ENCODE measurements at places on chromosomes 1 and 21. TPM values are rescaled to one million over a fixed set of nuclear protein-coding genes. Genes with fewer than 3 reads are reported as not detected.

The LAMB3 gene
- total RNA-seq: 2.1 TPM

The CELA2A gene
- total RNA-seq: not detected

The PGLYRP4 gene
- not detected for total RNA-seq

The HMGN2 gene
- 1,026 TPM for total RNA-seq

The DMRTA2 gene
- 15.0 TPM for total RNA-seq

The MARK1 gene
- total RNA-seq: not detected

The MCOLN2 gene
- 1.4 TPM for total RNA-seq

The RNF19B gene
- total RNA-seq: 8.6 TPM

The ABCB10 gene
- total RNA-seq: 30.0 TPM

The LCE1D gene
- not detected for total RNA-seq

GRCh38 chr1:10862743-10863335 lies 66.4 kb upstream of the CASZ1 start:
- peaks cover 65% of the 10 kb centered on the region for H3K27me3 ChIP-seq
- H3K4me1 ChIP-seq: peaks cover 9% of the 10 kb centered on the region
- H3K36me3 ChIP-seq: no peaks in the 10 kb centered on the region
- no peak overlapping the region for H3K4me3 ChIP-seq
- no peak for DNase-seq

- H3K36me3 ChIP-seq: peaks cover 14% of the 10 kb centered on the region
- no peak overlapping the region for H3K27ac ChIP-seq
Observed at GRCh38 chr1:9869831-9870251, 40.2 kb downstream of the CTNNBIP1 start.

- H3K36me3 ChIP-seq: no peaks in the 10 kb centered on the region
- DNase-seq: no peak
- H3K4me1 ChIP-seq: no peaks in the 10 kb centered on the region
- H3K27me3 ChIP-seq: no peaks in the 10 kb centered on the region
- no peak overlapping the region for H3K4me3 ChIP-seq
Observed at GRCh38 chr1:165364568-165365133, 8.1 kb upstream of the LMX1A start.

GRCh38 chr1:212759683-212760082 lies 31.9 kb downstream of the NSL1 start:
- no peaks in the 10 kb centered on the region for H3K27me3 ChIP-seq
- H3K27ac ChIP-seq: no peak overlapping the region
- no peak for DNase-seq
- peaks cover 12% of the 10 kb centered on the region for H3K36me3 ChIP-seq
- H3K4me1 ChIP-seq: no peaks in the 10 kb centered on the region

DNA sequence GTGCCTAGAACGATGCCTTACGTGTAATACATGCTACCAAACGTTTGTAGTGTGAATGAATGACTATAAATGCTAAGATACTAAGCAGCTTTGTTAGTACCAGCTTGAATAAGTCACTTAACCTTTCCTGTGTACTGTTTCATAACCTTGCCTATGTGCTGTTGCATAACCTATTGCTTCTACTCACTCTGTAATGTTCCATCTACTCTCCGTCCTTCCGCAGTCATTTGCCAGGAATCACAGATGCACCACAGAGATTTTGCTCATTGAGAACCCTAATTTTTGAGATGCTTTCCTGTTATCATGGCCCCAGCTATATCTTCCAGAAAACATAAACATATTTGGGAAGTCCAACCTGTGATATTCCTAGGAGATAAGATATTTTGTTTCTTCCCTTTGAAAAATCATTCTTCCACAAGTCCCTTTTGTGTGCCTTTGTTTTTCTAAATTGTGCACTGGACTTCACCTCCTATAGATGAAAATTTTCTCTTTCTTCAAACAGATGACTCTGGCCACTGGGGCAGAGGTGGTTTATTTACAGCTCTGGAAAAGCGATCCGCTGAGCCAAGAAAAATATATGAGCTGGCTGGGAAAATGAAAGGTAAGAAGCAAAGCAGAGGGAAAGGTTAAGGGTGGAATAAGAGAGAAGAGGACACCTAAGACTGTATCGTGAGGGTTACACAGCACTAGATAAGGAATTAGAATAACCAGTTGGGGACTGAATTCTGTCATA lies 44.8 kb downstream of the CHD1L start:
- H3K4me1 ChIP-seq: peaks cover 12% of the 10 kb centered on the region
- DNase-seq: no peak
- no peak overlapping the region for H3K27ac ChIP-seq
- H3K4me3 ChIP-seq: no peak overlapping the region

GRCh38 chr1:217539510-217539909 lies 91.4 kb downstream of the GPATCH2 start:
- H3K27me3 ChIP-seq: no peaks in the 10 kb centered on the region
- no peak overlapping the region for H3K27ac ChIP-seq
- no peak overlapping the region for H3K4me3 ChIP-seq
- DNase-seq: no peak
- no peaks in the 10 kb centered on the region for H3K36me3 ChIP-seq

DNA sequence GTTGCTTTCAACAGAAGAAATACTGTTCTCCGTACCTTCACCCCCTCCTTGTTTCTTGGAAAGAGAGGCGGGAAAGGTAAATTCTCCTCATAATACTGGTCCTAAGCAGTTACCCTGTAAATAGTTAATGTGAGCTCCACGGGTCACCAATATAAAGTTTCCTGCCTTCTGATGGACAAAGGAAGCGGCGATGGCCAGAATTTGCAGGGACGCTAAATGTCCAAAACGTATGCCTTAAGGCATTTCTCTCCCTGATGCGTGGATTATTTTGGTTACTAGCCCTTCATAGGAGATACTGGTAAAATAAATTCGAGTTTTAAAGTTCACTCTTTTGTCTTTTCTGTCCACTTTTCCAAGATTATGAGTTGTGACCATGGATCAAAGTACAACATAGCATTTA lies 898 bp upstream of the PTGS2 start:
- peak overlapping the region; percentile 31 for H3K4me3 ChIP-seq
- H3K27me3 ChIP-seq: peaks cover 31% of the 10 kb centered on the region
- H3K36me3 ChIP-seq: no peaks in the 10 kb centered on the region
- H3K4me1 ChIP-seq: peaks cover 8% of the 10 kb centered on the region
- no peak overlapping the region for H3K27ac ChIP-seq

DNA sequence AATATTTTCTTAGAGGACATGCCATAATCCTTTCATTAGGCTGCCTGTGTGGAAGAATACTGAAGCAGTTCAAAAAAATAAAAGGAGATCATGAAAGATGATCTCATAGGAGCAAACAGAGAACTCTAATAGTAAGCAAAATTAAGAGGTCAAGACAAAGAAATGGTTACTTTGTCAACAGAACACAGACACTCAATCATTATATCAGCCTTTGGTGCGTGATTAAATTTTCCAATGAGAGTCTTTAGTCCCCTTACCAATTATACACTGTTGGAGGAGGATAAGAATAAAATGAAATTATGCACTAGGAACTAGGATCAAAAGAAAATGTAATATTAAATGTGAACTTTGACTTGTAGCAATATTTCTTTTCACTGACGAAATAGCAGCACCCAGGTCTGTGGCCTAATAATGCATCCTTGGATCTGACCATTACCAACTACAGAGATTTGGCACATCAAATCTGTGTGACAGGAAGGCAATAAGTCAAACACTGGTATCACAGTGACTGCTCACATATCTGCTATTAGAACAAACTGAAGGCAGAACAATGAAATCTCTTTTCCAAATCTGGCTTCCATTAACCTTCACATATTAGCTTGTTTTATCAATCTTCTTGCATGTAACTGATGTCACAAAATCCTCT lies 1812.9 kb downstream of the PLA2G4A start:
- no peak for DNase-seq
- H3K4me1 ChIP-seq: no peaks in the 10 kb centered on the region
- H3K36me3 ChIP-seq: no peaks in the 10 kb centered on the region
- no peaks in the 10 kb centered on the region for H3K27me3 ChIP-seq
- no peak overlapping the region for H3K27ac ChIP-seq

- peak; percentile 63 for DNase-seq
- H3K27ac ChIP-seq: no peak overlapping the region
- H3K27me3 ChIP-seq: peaks cover 13% of the 10 kb centered on the region
- no peaks in the 10 kb centered on the region for H3K4me1 ChIP-seq
Observed at GRCh38 chr1:7669559-7670311, 101.4 kb upstream of the VAMP3 start.

GRCh38 chr1:225426395-225427234 lies 1.2 kb downstream of the LBR start:
- no peaks in the 10 kb centered on the region for H3K27me3 ChIP-seq
- peaks cover 21% of the 10 kb centered on the region for H3K36me3 ChIP-seq
- H3K4me3 ChIP-seq: peak overlapping the region; percentile 92
- peak overlapping the region; percentile 86 for H3K27ac ChIP-seq
- no peak for DNase-seq

DNA sequence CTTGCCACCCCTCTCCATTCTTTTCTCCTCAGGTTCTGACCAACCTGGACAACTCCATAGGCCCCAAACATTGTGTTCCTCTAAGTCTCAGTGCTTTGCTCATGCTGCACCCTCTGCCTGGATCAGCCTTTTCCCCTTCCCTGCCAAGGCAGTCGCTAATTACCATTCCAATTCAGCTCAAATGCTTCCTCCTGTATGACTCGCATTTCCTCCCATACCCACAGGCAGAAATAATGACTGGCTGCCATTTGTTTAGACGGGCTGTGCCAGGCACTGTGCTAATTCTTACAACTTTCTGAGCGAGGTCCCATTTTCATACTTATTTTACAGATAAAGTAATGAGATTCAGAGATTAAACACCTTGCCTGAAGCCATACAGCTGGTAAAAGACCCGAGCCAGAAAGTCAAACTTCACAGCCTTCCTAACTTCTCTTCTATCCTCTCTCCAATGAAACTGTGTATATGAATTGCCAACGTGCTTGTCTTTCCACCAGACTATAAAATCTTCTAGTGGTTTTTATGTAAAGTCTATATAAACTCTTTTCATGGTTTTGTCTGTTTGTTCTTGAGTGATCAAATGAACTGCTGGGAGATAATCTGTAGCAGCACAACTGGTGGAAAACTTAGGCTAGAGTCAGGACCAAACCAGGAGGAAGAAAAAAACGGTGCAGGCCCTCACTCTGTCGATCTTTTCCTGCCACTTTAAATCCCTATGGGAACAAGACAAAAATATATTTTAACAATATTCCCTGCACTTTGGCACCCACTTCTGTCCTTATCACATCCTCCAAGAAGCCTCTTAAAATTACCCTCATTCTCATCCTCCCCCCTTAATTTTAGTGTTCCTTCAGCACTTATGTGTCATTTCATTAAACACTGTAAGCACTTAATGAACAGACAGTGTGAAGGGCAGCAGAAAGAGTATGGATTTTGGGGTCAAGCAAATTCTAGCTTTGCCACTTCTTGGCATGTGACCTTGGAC lies 33.7 kb downstream of the RAB3B start:
- DNase-seq: peak; percentile 18
- H3K27me3 ChIP-seq: no peaks in the 10 kb centered on the region
- peaks cover 21% of the 10 kb centered on the region for H3K36me3 ChIP-seq
- H3K4me3 ChIP-seq: no peak overlapping the region
- no peak overlapping the region for H3K27ac ChIP-seq
- peaks cover 12% of the 10 kb centered on the region for H3K4me1 ChIP-seq

- H3K4me1 ChIP-seq: peaks cover 13% of the 10 kb centered on the region
- no peak overlapping the region for H3K4me3 ChIP-seq
- no peak for DNase-seq
- H3K27ac ChIP-seq: no peak overlapping the region
Observed at GRCh38 chr1:29635501-29636263, 399.4 kb downstream of the PTPRU start.

GRCh38 chr1:903721-904271 lies 19.9 kb upstream of the SAMD11 start:
- no peaks in the 10 kb centered on the region for H3K36me3 ChIP-seq
- DNase-seq: peak; percentile 39
- no peak overlapping the region for H3K27ac ChIP-seq
- no peak overlapping the region for H3K4me3 ChIP-seq
- peaks cover 15% of the 10 kb centered on the region for H3K4me1 ChIP-seq

DNA sequence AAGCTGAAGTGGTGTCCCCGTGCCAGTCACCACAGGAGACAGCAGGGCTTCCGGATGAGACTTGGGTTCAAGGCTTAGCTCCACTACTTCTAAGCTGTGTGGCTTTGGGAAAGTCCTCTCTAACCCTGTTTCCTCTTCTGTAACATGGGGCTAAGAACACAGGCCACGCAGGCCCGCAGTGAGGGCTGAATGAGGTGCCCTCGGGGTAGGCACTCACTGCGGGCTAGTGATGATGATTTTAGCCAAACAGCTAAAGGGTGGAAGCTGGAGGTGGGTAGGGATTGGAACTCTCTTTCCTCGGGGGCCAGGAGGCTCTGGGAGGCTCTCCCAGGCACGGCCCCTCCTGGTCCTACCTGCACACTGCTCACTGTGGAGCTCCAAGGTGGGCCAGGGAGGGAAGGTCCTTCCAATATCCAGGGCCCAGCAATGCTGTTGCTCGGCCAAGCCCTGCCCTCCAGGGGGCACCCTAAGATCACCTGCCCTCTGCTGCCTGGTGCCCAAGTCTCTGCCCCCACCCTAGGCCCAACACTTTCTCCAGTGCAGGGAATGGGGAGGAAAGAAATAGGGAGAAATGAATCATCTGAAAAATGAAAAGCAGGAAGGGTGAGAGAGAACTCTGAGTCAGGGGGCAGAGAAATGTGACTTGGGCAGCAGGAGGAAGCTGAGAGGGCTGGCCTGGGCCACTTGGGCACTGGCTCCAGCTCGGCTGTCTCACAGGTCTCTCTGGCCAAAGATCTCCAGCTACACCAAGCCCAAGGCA lies 19.2 kb upstream of the EVA1B start:
- H3K27me3 ChIP-seq: no peaks in the 10 kb centered on the region
- H3K36me3 ChIP-seq: peaks cover 71% of the 10 kb centered on the region

DNA sequence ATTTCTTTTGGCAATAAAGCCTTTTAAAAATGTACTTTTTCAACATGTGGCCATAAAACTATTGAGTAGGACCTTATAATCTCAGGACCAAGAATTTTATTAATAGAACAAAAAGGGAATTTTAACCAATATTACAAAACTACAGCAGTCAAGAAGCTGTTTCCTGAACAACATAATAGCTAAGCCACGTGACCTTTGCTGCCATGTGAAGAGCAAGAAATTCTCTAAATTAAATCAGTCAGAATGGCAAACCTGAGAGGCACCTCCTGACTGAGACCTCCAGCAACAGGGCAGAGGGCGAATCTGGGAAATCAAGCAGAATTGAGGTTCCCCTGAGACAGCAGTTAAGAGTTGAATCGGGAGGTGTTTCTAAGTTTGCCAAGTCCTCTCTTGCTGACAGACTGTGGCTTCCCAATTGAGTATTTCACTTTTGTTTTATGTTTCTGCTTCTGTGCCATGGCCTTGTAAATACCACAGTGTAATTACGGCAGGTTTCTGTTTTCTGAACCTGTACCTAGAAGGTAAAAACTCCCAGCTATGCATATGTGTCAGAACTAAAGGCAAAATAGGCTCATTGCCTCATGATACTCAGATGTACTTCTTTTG lies 358.4 kb downstream of the NTNG1 start:
- no peak for DNase-seq
- no peaks in the 10 kb centered on the region for H3K36me3 ChIP-seq
- H3K27ac ChIP-seq: no peak overlapping the region
- H3K4me1 ChIP-seq: no peaks in the 10 kb centered on the region

Data from SJSA1 (cell line).